ENCODE measurements at places on chromosomes 7 and 10.

DNA sequence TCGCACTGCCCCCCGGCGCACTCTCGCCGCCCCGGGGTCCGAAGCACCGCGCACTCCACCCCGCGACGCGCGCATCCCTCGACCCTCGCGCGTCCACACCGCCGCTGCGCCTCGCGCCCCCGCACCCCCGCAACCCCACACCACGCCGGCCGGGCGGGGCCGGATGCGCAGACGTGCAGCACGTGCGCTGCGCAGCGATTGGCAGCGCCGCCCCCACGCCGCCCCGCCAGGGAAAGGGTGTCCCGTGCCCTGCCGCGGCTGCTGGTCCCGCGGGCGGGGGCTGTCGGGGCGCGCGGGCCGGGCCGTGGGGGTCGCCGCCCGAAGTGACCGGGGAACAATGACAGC is 53.7 kb upstream of the KDM7A start:
- peak; percentile 74 for DNase-seq

DNA sequence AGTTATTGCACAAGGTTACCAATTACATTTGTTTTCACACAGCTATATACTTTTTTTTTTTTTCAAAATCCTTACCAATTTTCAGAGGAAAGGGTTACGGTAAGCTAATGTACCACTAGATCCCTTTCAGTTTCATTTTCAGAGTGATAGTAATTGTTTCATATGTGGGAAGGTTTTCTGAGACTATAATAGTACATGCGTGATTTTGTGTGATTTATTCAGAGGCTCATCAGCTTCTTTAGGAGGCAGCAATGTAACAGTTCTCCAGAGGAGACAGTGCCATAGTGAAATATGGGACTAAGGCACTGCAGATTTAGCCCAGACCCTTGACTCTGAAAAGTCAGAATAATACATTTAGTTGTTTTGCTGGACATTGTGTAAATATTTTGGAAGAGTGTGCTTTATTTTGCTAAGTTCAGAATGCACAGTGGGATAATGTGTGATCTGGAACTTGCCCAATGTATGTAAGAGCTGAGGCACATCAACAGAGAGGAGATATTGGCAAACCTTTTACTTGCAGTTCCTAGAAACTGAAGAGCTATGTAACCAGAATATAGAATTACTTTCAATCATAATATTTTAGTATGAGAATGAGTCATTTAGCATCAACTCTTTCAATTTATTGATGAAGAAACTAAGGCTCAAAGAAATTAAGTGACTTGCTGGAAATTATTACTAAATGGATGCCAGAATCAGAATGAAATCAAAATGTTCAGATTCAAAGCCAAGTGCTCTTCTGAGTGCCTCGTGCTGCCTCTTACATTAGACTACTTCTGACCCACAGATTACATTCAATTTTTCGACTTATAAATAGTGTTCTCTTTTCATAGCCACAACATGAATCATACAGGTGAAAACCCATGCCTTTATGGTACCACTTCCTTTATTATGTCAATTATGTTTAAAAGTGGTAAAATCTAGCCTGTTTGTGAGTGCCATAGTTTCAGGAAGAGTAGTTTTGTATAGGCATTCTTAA is 207.7 kb upstream of the TEX47 start:
- no peak for DNase-seq

- DNase-seq, result no peak
These were observed 42.8 kb upstream of the PRSS58 start for GRCh38 chr7:142300689-142301088.

GRCh38 chr7:79159040-79159664 is 294.3 kb downstream of the MAGI2 start:
- no peak for DNase-seq

GRCh38 chr10:42691361-42692120 is 53.2 kb upstream of the ZNF33B start:
- no peak for DNase-seq

- no peak for DNase-seq
These were observed 1.3 kb downstream of the HHEX start for GRCh38 chr10:92690915-92691590.

GRCh38 chr10:86289577-86289868 is 77.1 kb downstream of the GRID1 start:
- no peak for DNase-seq

GRCh38 chr7:11447106-11447505 is 384.9 kb downstream of the THSD7A start:
- DNase-seq, result no peak

DNA sequence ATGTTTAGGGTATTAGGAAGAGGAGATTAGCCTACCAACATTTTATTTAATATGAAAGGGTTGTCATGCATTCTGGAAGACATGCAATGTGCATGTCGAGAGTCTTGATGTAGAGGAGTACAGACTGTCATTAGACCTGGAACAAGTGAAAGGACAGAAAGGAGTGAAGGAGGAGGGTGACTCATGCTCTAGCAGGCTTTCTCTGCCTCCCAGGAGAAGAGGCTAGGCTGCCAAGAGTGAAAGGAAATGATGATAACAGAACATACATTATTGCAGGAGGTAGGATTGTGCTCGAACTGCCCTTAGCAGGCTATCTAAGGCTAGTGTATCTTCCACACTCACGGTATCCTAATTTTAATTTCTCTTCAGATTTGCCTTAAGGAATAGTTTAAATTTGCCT is 228.8 kb downstream of the EXOC4 start:
- no peak for DNase-seq

- DNase-seq, result no peak
These were observed 592.5 kb downstream of the ARL4A start for GRCh38 chr7:13279854-13280435.

- no peak for DNase-seq
These were observed 255.1 kb downstream of the OTUD1 start for GRCh38 chr10:23693925-23694324.

- DNase-seq, result no peak
These were observed 11.7 kb downstream of the ANK3 start for GRCh38 chr10:60377955-60378354.

DNA sequence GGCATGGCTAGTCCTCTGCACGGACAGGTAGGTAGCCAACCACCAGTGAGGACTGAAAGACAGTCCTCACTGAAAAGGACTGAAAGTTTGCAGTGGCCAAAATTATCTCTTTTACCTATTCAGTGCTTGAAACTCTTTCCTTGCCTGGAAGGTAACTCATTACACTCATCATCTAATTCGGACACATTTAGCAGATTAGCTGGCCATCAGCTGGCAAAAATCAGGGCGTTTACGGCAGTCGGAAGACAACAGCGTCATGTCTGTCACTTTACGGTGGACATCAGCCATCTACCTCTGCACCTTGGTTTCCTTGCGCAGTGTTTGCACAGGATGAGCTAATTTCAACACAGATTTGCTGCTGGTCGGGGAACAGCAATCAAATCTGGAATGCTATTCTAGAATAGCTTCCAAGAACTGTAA is 740 bp downstream of the ANXA7 start:
- DNase-seq, result peak; percentile 41

DNA sequence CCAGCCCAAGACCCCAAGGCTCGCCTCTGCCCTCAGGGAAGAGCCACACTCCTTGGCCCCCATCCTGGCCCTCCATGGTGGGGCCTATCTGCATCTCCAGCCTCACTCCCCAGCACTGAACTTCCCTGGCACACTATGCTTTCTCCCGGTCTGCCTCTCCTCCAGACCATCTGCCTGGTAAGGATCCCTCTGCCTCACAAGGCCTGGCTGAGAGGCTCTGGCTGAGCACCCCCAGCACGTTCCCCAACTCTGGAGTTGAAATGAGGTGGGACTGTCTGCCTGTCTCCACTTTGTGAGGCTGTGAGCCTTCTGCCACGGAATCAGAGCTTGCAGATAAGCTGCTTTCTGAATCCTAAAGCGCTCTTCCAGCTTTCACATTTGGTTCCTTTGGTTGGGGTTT is 220.7 kb downstream of the TNS3 start:
- DNase-seq, result no peak

DNA sequence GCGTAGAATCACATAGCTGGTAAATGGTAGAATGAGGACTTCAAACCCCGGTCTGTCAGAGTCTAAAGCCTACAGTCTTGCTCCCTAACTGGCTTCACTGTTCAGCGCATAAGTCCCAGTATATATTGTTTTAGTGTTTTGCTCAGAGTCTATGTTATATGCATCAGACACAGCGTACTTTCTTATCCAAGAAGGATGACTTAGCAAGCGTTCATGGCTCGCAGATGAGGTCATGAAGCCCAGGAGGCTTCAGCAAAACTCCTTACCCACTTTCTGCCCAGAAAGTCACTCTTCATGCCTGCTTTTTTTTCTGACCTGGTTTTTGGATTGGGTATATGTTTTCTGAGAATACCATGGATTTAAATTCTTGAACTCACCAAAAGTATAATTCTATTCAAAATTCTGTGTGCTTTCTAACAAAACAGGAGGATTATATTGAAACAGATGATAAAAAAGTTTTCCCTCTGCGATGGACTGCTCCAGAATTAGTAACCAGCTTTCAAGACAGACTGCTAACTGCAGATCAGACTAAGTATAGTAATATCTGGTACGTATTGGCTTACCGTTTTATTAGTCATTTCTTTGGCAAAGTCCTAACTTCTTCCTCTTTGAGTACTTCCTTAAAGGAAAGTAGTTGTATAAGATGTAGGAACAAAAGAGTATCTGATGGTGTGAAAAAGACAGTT is 24.6 kb upstream of the BHLHA15 start:
- DNase-seq, result no peak

GRCh38 chr7:153396475-153396874 is 636.9 kb downstream of the ACTR3B start:
- no peak for DNase-seq

- no peak for DNase-seq
These were observed 81.8 kb upstream of the PRKAR2B start for GRCh38 chr7:106962751-106963150.

- no peak for DNase-seq
These were observed 138.7 kb downstream of the MAPK8 start for GRCh38 chr10:48444861-48445841.

GRCh38 chr7:21965291-21965690 is 19.6 kb upstream of the CDCA7L start:
- DNase-seq, result no peak

GRCh38 chr7:16471933-16472332 is 6.4 kb upstream of the SOSTDC1 start:
- no peak for DNase-seq

GRCh38 chr7:91212582-91212981 is 51.7 kb upstream of the FZD1 start:
- DNase-seq, result no peak

DNA sequence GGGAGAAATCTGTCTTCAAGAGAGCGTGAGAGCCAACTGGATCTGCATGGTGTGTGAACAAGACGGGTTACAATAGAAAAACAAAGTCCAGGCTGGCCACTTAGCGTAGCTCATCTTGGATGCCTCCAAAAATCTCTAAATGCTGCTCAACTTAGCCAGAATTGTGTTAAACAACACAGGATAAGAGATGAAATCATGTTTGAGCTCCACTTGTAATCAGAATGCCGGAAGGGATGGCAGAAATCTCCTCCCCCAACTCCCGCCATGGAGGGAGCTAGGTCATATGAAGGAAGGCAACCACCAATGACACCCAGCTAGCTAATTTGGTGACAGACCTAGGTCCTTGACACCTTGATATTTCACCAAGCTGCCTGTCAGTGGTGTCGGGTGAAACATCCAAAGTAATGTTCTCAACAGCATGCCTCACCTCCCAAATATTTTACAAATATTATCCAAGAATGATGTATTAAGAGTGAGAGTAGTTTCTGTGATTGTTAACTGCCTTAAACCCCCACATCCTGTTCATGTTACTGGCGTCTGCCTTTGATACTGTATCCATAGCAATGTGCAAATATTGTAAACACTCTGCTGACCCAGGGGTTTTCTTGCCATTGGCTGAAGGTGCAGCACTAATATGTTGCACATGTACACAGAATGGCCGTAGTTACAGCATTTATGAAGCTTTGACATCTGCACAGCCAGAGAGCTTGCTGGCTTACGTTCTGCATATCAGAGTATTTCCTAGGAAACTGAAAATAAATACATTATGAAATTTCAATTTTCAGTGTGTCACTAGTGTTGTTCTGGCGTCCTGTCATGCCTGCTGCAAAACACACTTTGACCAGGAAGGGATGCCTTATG is 25.8 kb downstream of the TMEM254 start:
- DNase-seq, result no peak

DNA sequence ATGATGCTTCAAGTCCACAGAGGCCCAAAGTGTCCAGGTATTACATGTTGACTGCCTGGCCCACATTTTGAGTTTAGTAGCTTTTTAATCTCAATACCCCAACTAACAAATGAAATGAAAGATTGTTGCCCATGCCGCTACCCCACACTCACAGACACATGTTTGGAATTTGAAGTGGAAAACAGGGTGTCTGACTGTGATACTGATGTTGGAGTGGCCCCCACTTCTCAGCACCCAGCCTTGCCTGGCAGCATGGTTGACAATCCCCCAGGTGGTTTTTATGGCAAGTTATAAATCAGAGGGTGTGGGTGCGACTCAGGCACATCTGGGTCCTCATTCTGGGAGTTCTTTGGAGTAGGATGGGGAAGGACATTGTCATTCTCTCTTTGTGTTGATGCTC is 314.7 kb upstream of the ZNF32 start:
- DNase-seq, result no peak

GRCh38 chr10:97763947-97764346 is 7.9 kb downstream of the SFRP5 start:
- no peak for DNase-seq

DNA sequence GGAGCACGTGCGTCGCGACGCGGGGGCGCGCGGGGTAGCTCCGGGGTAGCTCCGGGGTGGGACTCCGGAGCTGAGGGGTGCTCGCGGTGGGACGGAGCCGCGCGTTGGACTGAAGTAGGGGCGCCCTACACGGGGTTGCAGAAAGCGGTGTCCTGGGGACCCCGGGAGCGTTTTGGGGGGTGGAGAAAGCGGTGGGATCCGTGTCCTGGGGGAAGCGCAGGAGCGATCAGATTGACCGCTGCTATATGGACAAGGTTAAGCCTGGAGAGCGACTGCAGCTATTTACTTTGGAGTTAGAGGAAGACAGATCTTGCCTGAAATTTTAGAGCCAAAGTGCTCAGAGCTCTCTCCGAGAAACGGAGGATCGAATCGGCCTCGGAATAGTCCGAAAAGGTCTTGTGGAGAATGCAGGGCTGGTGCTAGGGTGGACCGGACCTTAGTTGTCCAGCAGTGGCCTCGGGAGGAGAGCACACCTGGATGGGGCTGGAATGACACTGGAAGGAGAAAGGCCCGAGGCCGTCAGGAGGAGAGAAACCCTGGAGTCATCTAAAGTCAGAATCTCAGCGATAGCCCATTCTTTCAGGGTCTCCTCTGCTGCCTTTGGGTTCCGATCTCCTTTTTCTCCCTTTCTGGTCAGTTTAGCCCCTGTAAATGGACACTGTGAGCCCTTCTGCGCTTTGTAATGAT is 564 bp downstream of the PDSS1 start:
- no peak for DNase-seq

GRCh38 chr7:77606562-77606961 is 69.5 kb downstream of the PTPN12 start:
- DNase-seq, result no peak

DNA sequence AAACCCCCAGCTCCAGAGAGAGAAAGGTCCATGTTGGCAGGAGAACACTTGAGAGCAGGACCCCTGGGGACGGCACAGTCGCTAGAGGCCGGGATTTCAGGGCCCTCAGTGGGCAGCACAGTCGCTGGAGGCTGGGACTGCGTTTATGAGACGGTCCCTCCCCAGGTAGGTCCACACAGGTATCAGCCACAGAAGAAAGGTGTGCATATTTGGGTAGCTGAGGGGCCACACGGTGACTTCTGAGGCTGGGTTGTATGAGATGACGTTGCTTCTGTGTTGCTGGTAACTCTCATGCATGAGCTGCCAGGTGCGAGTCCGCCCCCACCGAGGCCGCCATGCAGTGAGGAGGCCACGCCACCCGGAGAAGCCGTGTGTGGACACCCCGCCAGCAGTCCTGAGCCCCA is 56.9 kb upstream of the PPP2R2D start:
- no peak for DNase-seq

All from stimulated activated naive CD4-positive, alpha-beta T cell treated with Interleukin-2 at 50 U/mL for 16 hours (primary cell).